ENCODE measurements at places on chromosomes 5 and 9.

DNA sequence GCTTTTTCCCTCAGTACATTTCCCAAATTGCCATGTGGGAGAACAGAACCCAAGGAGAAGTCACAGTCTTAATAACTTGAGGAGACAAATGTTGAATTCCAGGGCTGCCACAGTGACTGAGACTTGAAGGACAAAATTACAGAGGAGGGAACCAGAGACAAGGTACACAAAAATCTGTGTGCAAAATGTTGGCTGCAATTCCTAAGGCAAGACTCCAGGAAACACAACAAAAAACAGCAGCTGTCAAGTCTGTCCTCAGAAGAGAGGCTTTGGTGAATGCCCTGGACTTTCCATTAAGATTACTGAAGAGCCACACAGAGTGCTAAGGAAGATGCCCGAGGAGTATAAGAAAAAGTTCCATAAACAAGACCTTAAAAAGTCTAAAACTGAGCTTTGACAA, 21.1 kb downstream of the AP3B1 start:
- no peak for DNase-seq

- peak; percentile 81 for DNase-seq
These were observed 16.9 kb downstream of the DNAJC18 start for GRCh38 chr5:139422307-139422893.

- no peak for DNase-seq
These were observed 304.7 kb upstream of the NREP start for GRCh38 chr5:112061666-112062065.

- no peak for DNase-seq
These were observed 170.3 kb downstream of the ENTREP1 start for GRCh38 chr9:69495296-69495695.

DNA sequence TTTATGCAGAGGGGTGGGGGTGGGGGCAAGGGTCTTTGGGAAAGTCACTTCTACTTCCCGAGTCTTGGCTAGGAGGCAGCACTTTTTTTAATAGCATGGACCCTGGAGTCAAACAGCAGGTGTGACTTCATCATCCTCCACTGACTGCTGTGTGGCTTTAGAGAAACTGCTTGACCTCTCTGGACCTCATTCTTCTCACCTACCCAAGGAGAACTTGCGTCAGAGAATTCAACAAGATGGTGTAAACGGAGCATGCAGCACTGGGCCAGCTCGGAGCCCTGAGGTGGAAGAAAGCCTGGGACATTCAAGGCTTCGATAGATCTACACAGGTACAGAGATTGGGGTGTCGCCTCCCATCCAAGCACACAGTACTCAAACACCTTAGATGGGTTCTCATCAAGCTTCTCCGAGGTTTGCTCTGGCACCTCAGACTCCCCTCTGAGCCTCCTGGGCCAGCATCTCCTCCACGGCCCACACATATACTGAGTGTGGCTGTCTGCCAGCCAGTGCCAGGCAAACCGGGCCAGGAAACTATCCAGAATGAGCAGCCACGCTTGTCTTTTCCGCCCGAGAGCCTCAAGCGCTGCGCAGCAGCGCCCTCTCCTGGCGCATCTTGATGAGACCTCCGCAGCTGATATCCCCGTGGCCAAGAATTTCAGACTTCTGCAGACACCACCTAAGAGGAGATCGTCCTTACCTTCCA, 4.6 kb upstream of the SLC25A48 start:
- peak; percentile 72 for DNase-seq

DNA sequence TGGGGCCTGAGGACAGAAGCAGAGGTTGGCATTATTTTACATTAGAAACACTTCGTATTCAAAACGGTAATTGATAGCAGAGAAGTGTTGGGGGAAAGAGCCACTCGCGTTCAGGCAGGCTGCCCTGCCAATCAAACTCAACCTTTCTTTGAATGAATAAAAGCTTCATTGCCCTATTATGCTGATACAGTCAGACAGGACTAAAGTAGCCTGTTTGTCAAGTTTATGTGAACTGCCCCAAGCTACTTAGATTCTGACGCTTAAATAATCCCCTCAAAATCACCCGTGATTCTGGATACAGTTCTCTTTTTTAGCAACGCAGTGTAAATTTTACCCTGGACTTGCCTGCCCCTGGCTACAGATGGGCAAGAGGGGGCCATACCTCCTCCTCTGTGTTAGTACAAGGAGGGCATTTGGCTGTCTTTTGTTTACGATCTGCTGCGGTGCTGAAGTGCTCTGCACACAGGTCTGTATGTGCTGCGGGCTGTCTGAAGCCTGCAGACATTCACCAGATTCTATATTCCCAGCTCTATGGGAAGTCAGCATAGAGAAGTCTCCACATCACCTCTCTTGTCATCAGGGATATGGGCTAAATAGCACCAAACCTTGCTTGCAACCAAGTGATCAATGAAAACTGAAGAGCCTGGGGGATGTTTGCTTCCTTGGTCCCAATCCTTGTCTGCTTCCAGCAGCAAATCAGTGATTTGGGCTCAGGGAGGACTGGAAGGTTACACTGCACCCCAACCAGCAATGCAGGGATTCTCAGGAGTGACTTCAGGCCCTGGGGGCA, 218.4 kb downstream of the EBF1 start:
- DNase-seq = no peak

DNA sequence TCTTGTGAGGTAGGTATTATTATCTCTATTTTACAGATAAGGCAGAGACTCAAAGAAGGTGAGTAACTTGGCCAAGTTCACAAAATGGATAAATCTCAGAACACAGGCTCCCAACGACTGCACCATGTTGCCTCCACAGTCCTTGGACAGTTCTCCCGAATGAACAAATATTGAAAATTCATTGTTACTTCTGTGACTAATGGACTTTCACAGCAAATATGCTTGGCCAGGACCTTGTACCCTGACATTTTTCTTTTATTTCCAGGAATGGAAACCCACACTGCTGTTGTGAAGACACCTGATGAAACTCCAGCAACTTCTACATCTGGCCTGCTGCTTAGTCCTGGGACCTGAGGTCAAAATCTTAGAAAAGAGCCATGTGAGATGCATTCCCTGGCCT, 2.5 kb upstream of the CYSTM1 start:
- no peak for DNase-seq

DNA sequence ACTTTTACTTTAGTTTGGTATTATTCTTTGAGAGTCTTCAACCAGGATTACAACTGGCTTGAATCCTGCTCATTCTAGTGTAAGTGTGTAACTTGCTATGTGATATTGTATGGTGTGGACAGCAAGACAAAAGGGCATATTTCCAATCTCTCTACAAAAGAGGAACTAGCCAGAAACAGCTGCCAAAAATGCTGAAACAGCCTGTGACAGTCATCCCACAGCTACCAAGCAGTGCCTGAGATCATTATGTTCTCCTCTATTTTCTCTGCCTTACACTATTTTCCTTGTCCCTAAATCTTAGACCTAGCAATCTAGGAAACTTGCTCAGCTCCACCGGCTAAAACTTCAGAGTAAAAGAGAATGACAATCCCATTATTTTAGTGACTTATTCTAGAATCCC, 42.8 kb downstream of the WDR41 start:
- DNase-seq = no peak

DNA sequence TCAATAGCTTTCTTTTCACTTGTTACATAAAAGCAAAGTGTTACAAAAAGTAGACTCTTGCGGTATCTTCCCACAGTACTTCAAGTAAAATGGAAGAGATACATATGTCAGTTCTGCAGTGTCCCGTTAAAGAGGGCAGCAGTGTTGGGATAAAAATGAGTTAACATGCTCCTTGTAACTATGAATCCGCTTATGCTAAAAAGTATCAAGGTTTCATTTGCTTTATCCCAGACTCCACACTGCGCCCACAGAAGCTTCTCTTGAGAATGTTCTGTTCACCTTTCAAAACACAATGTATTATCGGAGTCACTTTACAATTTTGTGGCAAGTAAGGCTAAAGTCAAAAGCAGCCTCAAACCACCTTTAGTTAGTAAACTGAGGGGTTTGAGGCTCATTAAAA, 790 bp downstream of the PTAR1 start:
- no peak for DNase-seq

GRCh38 chr5:138577452-138577851, 2.3 kb upstream of the HSPA9 start:
- no peak for DNase-seq

GRCh38 chr5:40672425-40672824, 7.3 kb upstream of the PTGER4 start:
- no peak for DNase-seq

DNA sequence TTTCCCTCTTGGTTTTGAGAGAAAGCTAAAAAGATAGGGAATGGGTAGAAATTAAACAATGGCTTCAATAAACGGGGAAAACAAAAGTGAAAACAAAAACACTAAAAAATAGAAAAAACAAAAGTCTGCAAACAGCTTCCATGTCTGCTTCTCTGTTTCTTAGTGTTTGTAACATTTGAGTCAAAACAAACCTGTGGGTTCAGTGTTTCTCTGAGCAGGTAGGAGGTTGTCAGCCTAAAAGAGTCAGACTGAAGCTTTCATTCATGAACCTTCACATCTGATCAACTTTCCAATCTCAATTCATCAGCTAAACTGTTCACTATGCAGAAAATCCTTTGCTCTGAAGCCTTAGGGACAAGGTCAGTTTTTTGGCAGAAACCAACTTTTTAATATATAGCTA, 102.5 kb upstream of the ADAMTS16 start:
- DNase-seq = no peak

DNA sequence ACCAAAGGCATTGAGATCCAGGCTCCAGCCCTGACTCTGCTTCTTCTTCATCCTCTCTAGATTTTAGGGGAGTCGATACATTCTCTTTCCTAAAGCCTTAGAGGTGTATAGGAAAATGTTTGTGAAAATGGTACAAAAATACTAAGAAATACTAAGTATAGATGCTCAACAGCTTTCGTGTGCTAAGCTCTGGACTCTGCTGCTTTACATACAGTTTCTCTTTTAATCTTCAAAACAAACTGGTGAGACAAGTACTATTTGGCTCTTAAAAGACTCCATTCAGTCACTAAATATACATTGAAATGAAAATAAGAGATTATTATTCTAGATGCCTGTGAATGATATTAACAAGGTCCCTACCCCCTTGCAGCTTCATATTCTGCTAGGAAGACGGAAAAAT, 174.5 kb upstream of the TRPM3 start:
- no peak for DNase-seq

GRCh38 chr5:178119915-178120606, 6.7 kb downstream of the N4BP3 start:
- DNase-seq = no peak

GRCh38 chr9:3138231-3139229, 294.6 kb upstream of the PUM3 start:
- DNase-seq = no peak

DNA sequence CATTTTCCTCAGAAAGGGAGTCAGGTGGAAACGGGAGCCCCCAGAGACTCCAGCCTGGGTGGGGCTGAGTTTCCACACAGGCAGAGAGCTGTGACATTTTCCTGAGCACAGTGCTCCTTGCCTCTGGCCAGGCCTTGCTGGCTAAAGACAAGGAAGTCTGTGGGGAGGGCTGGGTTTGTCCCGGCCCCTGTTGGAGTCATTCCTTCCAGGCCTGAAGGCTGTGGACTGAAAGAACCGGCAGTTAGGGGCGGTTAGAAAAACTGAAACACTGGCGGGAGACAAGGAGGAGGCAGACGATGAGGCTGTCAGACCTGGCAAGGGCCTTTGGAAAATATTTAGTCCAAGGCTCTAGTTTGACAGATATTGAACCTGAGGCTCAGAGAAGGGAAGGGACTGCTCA, 29.9 kb downstream of the COL15A1 start:
- no peak for DNase-seq

- DNase-seq = no peak
These were observed 16.8 kb upstream of the CTSL start for GRCh38 chr9:87708986-87709728.

DNA sequence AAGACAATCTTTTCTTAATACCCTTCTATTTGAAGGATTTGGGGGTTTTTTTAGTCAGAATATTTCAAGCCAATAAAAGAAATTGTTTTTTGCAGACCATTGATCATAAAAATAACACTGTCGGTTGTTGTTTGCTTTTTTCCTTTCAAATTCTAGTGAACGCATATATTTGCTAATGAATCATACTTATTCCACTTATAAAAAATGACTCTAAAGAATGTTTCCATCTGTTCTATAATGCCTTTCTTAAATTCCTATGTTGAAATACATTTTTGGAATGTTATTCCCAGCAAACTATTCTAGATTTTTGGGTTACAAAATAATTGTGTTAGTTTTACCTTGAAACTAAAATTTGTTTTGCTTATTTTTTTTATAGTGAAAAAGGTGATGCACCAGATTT, 32.2 kb downstream of the CWC27 start:
- no peak for DNase-seq

GRCh38 chr5:96402500-96402899, 30.5 kb downstream of the PCSK1 start:
- DNase-seq = no peak

GRCh38 chr9:71604197-71605063, 163.9 kb downstream of the CEMIP2 start:
- DNase-seq = peak; percentile 42

- DNase-seq = peak; percentile 11
These were observed 359.7 kb downstream of the TRIM32 start for GRCh38 chr9:117046666-117047327.

GRCh38 chr9:104177003-104177611, 83.0 kb downstream of the SMC2 start:
- no peak for DNase-seq

GRCh38 chr9:93298498-93299417, 114.8 kb downstream of the WNK2 start:
- no peak for DNase-seq

GRCh38 chr5:94725142-94725541, 106.7 kb downstream of the SLF1 start:
- DNase-seq = no peak

DNA sequence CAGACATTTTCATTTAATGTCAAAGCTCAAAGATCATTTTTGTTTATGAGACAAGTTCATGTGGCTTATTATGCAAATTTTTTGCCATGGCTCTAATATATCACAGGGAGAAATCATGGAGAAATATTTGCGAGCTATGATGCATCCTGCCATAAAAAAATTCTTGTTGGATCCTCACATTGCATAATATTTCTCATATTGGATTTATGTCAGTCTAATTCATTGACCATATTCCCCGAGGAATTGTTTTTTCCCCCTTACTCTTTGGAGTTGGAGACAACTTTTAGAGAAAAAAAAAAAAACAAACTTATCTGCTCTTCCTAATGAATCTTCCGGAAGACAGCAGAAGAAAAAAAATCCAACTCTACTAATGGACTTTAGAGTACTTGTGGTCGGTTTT, 4.3 kb downstream of the ZNF462 start:
- DNase-seq = no peak

DNA sequence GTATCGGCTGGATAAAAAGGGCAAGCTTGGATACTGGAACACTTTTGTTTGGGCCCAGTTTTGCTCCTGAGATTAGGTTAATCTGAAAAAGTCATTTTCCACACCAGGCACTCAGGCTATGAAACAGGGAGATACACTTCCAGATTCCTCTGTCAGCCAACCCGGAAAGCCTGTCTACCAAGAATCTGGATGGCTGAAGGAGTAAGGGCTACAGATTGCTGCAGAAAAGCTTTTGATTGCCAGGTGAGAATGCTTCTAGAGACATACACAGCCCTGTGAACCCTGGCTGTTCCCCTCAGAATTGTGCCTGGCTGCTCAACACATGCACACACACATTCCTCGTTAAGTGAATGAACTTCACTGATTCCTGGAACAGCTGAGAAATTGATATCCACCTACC, 114.4 kb downstream of the PSD2 start:
- no peak for DNase-seq

- no peak for DNase-seq
These were observed 55.8 kb downstream of the LRSAM1 start for GRCh38 chr9:127506814-127507750.
